ENCODE measurements at places on chromosomes 2 and 18.

- DNase-seq, result no peak
Measured at GRCh38 chr18:39655341-39655740, 2089.7 kb upstream of the CELF4 start.

GRCh38 chr2:66390811-66391210 is 44.1 kb upstream of the MEIS1 start:
- no peak for DNase-seq

DNA sequence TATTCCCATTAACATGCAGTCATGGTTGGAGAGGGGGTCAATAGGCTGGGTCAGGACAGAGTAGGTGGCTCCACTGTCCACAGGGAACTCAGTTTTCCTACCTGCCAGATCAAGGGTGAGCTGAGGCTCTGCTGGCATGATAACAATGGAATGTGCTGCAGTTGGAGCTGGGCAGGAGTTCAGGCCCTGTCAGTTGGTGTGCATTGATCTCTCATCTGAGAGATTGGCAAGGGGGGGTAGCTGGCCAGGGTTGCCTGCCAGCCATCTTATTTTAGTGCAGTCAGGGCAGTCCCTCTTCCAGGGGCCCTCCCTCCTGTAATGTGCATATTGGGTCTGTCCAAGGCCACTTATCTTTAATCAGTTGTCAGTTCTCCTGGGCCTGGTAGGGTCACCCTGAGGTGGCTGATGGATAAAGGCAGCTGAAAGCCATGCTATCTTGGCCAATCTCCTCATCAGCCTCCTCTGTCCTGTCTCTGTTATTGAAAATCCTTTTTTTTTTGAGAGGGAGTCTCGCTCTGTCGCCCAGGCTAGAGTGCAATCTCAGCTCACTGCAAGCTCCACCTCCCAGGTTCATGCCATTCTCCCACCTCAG is 38.1 kb upstream of the CCBE1 start:
- DNase-seq, result no peak

DNA sequence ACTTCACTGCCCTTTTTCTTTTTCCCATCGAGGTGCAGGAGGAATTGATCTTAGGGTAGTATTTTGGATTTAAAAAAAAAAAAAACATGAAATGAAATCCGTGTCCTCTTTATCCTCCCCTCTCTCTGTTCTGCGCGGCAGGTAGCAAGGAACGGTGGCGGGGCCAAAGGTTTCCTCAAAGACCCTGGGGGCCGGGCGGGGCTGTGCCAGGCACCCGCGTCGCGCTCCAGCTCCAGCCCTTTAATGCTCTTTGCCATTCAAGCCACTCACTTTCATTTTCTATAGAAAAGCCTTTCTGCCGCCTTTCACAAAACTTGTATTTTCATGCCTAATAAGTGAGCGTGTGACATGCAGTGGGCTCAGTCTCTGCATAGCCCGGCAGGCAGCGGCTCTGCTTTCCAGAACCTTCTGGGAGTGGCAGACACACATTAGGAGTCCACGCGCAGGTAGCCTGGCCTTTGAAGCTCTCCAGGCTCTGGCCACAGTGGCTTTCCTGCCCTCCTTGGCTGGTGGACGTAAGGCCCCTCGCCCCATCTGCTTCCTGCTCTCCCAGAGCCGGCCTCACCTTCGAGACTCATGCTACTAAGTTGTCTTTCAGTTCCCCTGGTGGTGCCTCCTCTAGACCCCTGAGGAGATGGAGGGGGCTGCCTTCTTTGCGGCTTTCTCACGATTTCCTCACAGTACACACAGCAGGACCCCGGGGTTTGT is 41.7 kb downstream of the AGAP1 start:
- DNase-seq, result no peak

- DNase-seq, result no peak
Measured at GRCh38 chr2:25505182-25505581, 163.5 kb upstream of the DNMT3A start.

DNA sequence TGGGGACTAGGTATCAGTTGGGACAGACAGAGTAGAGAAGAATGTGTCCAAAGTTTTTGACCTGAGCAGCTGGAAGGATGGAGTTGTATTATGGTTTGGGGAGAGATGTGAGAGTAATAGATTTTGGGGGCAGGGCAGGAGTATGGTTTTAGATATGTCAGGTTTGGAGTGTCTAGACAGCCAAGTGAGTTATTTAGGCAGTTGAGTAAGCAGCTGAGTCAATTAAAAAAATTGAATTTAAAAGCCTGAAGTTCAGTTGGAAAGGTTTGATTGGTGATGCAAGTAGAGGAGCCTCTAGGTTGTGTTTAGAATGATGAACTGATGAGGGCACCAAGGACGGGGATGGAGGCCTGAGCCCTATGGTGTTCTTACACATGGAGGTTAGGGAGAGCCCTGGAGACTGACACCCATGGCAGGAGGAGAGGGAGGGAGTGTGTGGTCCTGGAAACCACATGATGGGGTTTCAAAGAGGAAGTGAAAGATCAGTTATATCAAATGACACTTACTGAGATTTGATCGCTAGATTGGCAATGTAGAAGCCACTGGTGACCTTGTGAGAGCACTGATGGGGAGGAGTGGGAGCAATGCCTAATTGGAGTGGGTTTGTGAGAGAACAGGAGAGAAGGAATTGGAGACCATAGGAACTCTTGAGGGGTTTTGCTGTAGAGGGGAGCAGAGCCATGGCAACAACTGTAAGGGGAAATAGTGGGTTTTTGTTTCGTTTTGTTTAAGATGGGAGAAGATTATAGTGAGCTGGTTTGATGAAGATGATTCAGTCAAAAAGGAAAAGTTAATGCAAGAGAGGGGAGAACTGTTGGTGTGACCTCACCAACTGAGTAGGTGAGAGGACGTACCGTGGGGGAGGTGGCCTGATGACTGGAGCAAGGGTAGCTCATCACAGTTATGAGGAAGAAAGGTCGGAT is 10.3 kb downstream of the ITGA6 start:
- DNase-seq, result no peak

GRCh38 chr2:216578325-216578724 is 54.9 kb upstream of the IGFBP2 start:
- no peak for DNase-seq

DNA sequence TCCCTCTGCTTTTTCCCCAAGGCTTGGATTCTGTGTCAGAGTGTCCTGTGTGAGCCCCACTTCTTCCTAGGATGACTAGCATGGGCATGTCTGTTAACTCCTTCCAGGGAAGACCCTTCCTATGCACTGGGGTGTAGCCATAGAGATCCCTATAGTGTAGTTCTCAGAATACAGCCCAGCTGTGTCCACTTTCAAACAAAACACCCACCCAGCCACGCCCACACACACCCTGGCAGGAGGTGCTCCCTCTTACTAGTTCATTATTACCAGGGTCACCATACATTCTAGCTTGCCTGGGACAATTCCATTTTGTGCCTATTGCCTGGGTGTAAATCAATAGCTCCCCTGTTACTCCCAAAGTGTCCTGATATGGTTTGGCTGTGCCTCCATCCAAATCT is 195.6 kb downstream of the MYCN start:
- DNase-seq, result no peak

DNA sequence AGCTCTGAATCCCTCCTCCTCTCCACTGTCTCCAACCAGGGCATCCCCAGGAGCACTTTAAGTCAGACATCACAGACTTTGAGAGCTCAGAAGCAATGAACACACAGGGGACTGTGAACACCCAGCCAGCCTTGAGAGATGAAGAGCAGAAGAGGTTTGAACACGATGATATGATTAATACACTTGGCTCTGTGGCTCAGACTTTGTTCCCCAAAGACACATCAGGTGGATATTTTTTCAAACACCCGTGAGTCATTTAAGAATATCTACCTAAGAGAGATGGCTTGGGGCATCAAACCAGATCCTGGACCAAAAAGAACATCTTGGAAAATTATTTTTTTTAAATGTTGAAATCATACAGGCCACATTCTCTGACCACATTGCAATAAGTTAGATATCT is 134.9 kb upstream of the OTOS start:
- DNase-seq, result no peak

- no peak for DNase-seq
Measured at GRCh38 chr2:25576596-25576995, 96.8 kb downstream of the DTNB start.

GRCh38 chr2:100321179-100321865 is 979 bp downstream of the LONRF2 start:
- peak; percentile 37 for DNase-seq

DNA sequence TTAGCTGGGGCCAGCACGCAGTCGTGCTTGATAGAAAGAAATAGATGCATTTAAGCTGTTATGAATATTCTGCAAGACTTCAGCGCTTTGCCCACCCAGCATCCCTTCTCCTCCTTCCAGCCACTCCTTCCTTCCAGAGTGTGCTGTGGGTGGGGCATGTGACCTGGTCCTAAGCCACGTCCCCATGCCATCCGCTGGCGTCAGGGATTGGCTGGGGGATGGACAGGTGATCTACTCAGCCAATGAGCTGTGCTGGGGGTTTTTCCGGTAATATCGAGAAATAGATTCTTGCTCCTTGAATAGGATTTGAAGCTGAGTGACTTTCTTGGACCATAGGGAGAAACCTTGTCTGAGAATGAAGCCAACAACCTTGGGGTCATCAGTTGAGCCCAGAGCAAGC is 4.8 kb upstream of the ZAP70 start:
- DNase-seq, result no peak

DNA sequence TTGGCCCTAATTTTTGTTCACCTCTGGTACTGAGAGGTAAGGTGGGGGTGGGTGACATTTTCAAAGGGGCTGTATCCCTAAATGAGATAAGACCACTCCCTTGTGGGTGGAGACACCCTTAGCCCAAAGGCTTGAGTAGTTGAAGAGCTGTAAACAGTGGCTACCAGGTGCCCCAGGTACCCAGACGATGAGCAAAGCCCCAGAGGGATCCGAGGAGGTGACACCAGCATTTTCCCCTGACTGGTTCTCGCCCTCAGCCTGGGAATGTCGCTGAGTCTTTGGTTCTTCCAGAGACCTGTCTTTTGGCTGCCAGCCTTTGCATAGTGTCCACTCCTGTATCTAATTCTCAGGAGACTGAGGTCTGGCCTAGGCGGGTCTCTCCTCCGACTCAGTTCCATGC is 36.5 kb downstream of the RRM2 start:
- no peak for DNase-seq

DNA sequence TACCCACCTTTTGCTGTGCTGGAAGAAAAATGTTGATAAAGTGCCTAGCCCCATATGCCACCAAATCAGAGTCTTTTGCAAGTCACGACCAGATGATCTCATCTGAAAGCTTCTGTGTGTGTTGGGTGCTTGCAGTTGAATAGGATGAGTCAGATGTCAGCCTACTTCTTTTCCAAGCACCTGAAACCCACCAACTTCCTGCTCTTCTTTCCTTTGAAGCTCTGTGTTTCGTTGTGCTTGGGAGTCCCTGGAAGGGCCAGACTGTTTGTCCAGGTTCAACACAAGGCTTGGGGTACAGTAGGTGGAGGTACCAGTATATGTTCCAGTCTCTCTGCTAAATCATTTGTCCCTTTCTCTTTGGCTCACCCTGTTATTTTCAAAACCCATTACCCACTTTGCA is 36.8 kb upstream of the LCLAT1 start:
- DNase-seq, result peak; percentile 17

GRCh38 chr2:70043252-70043875 is 43.9 kb upstream of the PCBP1 start:
- DNase-seq, result no peak

DNA sequence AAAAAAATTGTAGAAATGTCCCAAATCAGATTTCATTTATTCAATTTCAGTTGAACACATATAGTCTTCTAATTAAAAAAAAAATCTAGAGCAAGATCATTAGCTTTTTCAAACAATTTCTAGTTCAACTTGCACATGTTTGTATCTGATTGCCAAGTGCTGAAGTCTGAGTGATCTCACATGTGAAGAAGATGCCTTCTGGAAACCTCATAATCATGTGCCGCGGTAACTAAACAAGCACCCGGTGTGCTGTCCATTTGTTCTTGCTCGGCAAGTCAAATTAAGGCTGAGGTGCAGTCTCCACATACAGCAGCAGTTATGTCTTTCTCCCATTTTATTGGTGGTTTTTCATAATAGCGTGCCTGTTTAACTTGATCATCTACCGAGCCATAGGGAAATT is 18.7 kb downstream of the CABLES1 start:
- no peak for DNase-seq

GRCh38 chr2:60508339-60508917 is 45.0 kb downstream of the BCL11A start:
- no peak for DNase-seq

DNA sequence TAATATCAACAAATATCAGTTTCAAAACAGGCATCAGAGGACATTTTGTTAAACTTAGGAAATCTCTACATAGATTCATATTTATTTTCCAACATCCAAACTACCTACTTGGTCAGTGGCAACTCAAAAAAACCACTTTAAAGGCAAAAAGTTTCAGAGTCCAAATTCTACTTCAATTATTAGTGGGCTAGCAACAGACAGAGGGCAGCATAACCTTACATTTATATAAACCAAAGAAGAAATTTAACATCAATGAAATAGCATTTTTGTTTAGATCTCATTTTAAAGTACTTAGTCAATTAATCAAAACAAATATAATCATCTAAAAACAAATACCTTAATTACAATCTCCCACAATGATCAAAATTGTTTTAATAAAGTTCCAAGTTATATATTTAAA is 33.3 kb downstream of the RTTN start:
- DNase-seq, result no peak

GRCh38 chr2:165601928-165602521 is 132.5 kb downstream of the CSRNP3 start:
- peak; percentile 18 for DNase-seq

GRCh38 chr18:28040716-28041115 is 136.2 kb downstream of the CDH2 start:
- no peak for DNase-seq

GRCh38 chr2:70960833-70961647 is 17.4 kb upstream of the ANKRD53 start:
- no peak for DNase-seq

- DNase-seq, result no peak
Measured at GRCh38 chr2:35873921-35874320, 481.7 kb upstream of the CRIM1 start.

DNA sequence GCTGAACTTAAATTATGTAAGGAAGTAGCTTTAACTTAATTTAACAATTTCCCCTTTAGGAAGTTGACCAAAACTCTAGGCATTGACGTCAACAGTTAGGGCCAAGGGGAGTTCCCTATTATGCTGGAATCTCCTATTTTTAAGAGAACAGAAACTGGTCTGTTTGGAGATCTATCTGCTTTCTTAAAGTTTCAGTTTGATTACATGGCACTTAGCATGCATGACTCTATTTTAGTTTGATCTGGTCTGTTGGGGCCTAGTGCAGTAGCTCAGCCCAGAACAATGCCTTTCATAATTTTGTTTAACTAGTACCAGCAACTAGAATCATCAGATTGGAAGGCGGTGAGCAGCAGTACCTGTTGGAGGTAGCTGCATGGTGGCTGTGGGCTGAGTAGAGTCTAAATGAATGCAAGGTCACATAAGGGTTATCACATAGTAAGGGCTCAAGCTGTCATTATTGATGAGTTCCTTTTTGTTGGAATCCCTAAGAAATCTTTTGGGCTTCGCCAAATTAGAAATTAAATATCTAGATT is 60.5 kb upstream of the ZNG1B start:
- no peak for DNase-seq

GRCh38 chr18:29596959-29597358 is 1420.0 kb upstream of the CDH2 start:
- no peak for DNase-seq

GRCh38 chr2:171531836-171532450 is 9.7 kb downstream of the CYBRD1 start:
- DNase-seq, result no peak

GRCh38 chr2:113842919-113843736 is 46.8 kb upstream of the ACTR3 start:
- no peak for DNase-seq
